Dermis blood vessel endothelial cell (primary cell): ENCODE measurements at places on chromosomes 1 and 21. TPM values are rescaled to one million over a fixed set of nuclear protein-coding genes. Genes with fewer than 3 reads are reported as not detected.

DNA sequence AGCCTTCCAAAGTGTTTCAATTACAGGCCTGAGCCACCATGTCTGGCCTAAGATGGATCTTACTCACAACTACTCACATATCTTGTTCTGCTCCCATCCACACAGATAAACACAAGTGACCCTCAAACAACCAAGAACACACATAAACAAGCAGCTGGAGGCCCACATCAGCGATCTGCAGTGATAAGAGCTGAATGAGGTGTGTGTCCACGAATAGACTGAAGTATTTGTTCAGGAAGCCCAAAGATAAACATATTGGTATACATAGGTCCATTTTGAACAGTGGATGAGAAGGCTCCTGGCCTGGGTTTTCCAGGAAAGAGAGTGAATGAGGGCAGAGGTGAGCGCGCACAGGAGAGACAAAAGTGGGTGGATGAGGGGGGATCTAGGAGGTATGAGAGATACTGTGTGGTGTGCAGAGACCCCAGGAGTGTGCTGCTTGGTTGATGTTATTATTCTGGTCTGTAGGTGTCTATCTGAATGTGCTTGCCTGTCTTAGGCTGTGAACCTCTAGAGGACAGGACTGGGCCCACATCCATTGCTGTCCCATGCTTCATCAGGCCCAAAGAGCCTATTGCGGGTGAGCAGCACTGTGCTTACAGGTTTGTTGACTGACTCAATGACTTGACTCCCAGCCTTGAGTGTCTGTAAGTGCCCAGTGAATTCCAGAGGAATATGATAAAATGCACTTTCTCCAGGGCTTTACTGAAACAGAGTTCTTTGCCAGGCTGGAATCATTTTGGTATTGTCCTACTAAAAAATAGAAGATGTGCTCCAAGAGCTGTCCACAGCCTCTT lies 79.9 kb upstream of the ATP1A1 start:
- DNase-seq = no peak

The EDN2 gene
- total RNA-seq = 0.17 TPM in 1 of 2 replicates, not detected in the other

The DMRTA2 gene
- total RNA-seq = not detected in 2 replicates

DNA sequence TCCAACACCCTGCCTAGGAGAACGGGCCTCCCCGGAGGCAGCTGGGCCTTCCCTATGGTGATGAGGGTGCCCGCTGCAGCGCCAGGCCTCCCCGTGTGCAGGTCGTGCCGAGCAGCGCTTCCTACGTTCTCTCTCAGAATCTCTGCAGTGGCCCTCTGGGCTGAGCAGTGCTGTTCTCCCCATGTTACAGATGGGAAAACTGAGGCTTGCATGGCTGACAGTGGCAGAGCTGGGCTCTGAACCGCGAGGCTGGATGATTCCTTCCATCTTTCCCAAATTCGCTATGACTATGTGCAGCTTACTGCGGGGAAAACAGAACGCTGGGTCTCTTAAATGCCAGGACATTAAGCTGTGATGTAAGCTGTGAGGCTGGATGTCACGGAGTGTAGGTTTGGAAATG lies 8.9 kb downstream of the KLHL21 start:
- no peak for DNase-seq

The FUCA1 gene
- total RNA-seq = 10.7 and 20.6 TPM in 2 replicates

- peak; percentile 30 for DNase-seq
Measured at GRCh38 chr1:48916130-48917069, 139.7 kb upstream of the BEND5 start.

DNA sequence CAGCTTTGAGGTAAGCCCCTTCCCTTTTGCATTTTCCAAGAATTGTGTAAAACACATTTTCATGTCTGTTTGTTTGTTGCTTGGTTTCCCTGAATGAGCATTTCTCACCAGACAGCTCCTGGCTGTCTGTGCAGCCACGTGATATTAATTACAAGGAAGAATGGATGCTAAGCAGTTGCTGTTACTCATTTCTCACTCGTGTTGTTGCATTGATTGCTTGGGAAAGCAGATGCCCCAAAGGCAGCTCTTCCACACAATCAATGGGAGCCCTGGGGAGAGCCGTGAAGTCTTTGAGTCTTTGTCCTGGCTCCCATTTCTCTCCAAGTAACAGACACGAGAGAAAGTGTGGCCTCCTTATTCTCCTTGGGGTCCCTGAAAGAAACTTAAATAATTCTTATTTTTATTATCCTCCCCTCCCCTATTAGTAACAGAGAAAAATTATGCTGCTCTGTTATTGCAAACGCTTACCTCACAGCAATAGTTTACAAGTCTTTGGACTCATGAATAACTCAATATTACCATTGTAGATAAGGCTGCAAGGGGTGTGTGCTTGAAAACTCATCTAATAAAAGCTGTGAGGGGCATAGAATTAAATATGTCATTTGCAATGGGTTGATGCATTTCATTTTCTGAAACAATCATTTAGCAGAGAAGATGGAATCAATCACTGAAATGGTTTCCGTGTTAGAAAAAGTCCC lies 127.7 kb upstream of the CAMK1G start:
- DNase-seq = no peak

The TMEM61 gene
- total RNA-seq = not detected in 2 replicates

- no peak for DNase-seq
Measured at GRCh38 chr1:167631936-167632614, 2.0 kb downstream of the RCSD1 start.

- no peak for DNase-seq
Measured at GRCh38 chr1:233673261-233673946, 59.5 kb downstream of the KCNK1 start.

The NUP210L gene
- 0.09 and 0.17 TPM in 2 replicates for total RNA-seq

DNA sequence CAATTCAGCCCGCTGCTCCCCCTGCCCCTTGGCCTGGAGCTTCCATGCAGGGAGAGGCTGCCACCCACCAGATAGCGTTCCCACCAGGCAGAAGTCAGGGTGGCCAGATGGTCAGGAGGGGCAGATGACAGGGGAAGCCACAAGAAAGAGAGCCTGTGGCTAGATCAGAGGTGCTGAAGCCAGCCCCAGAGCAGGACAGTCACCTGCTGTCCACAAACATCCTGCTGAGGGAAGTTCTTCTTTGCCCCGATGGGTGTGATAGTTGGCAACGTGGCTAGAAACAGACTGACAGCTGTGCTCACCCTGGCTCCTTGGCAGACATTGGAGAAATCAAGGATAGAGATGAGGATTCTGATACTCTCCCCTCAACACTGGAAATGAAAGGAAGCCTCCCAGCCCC lies 27.2 kb upstream of the SRP9 start:
- no peak for DNase-seq

The KPNA6 gene
- total RNA-seq = 34.4 and 50.3 TPM in 2 replicates

The KLHDC9 gene
- 0.93 and 1.5 TPM in 2 replicates for total RNA-seq

GRCh38 chr1:91015794-91016550 lies 5.9 kb downstream of the ZNF644 start:
- DNase-seq = no peak

DNA sequence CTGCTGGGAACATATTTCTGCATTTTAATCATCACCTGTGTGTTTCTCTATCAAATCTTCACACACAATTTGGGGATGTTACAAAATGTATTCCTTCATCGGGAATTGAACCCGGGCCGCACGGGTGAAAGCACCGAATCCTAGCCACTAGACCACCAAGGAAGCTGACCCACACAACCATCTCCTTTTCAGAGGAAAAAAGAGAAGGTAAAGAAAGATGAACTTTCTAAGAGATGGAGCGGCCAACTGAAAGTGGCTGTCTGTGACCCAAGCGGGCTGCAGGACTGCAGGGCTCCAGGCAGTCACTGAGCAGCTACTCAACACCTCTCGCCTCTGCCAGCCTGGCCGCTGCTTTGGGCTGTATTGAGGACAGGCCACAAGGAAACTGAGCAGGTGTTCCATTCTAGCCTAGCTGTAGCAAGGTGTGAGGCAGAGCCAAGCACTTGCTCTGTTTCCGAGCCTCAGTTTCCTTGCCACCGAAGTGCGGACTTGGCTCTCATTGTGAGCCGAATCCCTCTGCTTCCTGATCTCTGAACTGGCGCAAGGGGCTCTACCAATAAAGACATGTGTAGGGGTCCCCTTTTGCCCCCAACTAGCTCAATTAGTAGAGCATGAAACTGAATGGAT lies 156.9 kb upstream of the NBPF11 start:
- no peak for DNase-seq

The C8B gene
- not detected in 2 replicates for total RNA-seq

- DNase-seq = no peak
Measured at GRCh38 chr1:175717610-175718540, 25.5 kb downstream of the TNR start.

DNA sequence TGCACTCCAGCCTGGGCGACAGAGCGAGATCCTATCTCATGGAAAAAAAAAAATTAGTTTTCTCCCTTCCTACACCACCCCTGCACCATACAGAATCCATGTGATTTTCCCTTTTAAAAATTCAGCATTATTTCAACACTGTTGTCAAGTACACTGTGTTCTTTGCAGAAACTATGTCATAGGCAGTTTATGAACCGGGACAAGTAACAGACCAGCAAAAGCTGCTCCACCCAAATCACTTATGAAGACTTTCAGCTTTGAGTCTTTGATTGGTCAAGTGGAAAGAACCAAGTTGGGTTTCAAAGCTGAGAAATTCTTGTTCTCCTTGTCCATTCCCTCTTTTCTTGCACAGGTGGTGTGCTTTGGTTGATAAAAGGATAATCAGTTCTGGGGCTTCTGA lies 173.0 kb downstream of the CDC7 start:
- no peak for DNase-seq

GRCh38 chr1:25104932-25105561 lies 127.3 kb downstream of the SYF2 start:
- no peak for DNase-seq

- DNase-seq = no peak
Measured at GRCh38 chr21:41158026-41158425, 9.9 kb upstream of the BACE2 start.

The KCNN3 gene
- 1.7 and 3.6 TPM in 2 replicates for total RNA-seq

- DNase-seq = no peak
Measured at GRCh38 chr1:58895559-58896145, 111.8 kb upstream of the JUN start.

The CLDN14 gene
- total RNA-seq = 0.09 and 0.34 TPM in 2 replicates

GRCh38 chr1:67792741-67793458 lies 40.4 kb downstream of the GNG12 start:
- no peak for DNase-seq

- DNase-seq = peak; percentile 75
Measured at GRCh38 chr1:116878804-116879477, 30.8 kb upstream of the PTGFRN start.

- peak; percentile 74 for DNase-seq
Measured at GRCh38 chr1:98221923-98222322, 301.1 kb upstream of the DPYD start.

DNA sequence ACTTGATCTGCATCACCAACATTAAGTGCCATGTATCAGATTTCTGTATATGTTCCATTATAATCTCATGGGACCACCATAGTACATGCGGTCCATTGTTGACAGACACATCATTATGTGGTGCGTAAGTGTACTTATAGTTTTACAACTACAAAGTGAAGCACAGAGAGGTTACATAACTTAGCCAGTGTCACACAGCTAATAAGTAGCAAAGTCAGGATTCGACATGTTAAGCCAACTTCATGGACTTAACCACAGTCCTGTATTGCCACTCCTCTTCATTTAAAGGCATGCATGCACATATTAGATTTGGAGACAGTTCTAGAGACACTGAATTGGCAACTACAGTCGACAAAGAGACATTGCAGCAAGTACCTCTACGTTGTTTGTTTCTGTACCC lies 120.5 kb downstream of the ATF6 start:
- DNase-seq = no peak

The DIP2A gene
- total RNA-seq = 43.6 and 49.5 TPM in 2 replicates

GRCh38 chr1:70057500-70057899 lies 147.9 kb downstream of the LRRC40 start:
- no peak for DNase-seq

DNA sequence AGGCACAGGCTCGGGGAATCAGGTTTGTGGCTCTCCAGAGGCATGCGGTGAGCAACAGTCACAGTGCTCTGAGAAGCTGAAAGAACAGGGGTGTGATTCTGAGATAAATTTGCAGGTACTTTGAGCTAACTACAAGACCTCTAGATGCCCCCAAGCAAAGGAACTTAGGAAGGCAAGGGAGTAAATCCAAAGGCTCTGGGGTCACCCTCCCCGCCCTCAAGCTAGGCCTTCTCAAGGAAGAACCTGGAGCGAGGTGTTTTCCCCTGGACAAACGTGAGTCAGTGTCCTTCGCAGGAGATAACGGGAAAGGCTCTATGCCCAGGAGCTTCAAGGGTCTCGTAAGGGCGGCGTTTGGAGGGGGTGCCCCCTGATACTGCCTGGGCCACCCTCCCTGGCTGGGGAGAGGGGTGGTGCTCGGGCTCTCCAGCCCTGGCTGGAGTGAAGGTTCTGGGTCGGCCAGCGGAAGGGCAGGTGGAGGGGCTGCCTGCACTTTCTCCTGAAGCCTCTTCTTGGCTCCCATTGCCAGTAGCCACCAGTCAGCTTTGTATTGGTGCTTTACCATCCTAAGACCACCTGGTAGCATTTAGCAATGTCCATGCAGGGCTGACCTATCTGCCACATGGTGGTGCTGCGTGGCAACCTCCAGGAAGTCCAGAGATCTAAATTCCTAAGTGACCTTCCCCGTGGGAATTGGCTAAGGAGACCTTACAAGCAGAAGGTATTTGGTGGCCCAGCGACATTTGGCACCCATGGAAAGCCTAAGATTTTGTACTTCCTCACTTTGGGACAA lies 44.0 kb downstream of the GPR161 start:
- peak; percentile 42 for DNase-seq

DNA sequence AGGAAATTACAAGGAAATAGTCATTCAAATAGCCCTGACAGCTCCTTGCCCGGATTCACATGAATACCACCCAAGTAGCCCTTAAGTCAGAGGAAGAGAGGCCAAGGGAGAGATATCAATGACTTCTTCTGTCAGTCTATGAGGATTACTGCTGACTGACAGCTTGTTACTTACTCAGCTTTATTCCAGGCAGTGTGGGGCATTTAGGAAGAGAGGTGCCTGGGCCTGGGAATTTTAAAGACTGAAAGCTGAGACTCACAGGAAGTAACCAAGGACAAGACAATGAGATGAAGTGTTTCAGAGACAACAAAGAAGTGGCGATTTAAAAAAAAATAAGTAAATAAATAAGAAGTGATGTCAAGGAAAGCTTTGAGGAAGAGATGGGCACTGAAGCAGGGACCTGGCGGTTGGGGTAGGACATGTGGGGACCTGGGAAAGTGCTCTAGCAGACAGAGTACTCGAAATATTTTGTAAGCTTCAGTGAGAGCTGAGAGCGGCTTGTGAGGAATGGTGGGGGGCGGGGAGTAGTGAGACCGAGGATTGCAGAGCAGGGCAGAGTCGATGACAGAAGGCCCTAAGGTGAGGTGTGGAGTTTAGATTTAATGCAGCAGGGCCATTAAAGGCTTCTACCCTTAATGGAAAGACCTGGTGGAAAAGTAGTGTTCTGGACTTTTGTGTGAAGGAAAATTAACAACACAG lies 58.9 kb downstream of the ST3GAL3 start:
- no peak for DNase-seq

DNA sequence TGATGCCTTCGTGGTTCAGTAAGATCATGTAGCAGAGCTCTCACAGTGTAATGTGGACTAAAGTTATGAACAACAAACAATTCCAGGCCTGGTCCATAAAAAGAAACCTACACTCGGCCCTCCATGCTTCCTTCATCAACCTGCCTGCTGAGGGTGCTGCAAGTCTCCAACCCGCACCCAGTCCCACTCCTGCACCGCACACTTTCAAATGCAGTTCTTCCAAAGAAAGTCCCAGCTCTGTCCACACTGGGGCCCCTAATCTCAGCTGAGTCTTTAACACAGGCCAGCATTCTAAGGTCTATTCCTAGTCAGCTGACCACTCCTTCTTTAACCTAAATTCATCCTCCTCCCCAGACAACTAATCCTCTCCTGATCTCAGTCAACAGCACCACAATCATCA lies 71.5 kb upstream of the NR5A2 start:
- no peak for DNase-seq

The RGS13 gene
- not detected in 2 replicates for total RNA-seq
